ENCODE measurements at places on chromosomes 1 and 21. TPM values are rescaled to one million over a fixed set of nuclear protein-coding genes. Genes with fewer than 3 reads are reported as not detected.
A peak's percentile ranks its signal among the peaks of the same experiment; 100 is the strongest.

GRCh38 chr21:42108554-42109340 lies 37.6 kb downstream of the UMODL1 start:
- DNase-seq = peak; percentile 81

DNA sequence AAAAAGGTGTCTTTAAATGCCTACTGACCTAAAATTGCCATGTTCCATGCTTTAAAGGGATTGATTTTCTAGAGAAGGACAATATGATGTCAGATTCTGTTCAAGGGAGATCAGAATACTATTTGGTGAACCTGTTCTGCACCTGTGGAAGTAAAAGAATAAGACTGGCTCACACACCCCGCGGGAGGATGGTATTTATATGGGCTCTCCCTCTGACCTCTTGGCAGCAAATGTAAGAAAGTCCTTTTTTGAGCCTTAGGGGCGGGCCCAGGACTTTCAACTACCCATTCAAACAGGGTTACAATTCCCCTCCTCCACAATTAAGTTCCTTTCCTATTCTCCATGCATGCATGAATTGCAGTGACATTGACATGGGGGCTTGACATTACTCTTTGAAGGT lies 42.1 kb downstream of the WASF2 start:
- no peak for DNase-seq

DNA sequence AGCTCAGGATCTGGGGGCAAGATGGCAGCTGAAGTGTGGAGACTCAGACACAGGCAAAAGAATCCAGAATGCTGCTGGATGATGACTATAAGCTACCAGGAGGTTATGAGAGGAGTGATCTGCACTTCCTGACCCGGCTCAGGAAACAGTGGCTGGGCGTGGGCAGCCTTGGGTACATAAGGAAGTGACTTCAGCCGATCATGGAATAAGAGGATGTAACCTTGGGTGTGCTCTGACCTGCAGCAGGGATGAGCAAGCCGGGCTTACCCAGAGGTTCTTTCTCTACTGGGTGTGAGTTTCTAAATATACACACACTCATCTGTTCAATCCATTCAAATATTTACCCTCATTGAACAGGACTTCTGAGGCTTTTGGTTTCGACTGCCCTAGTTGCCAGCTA lies 62.7 kb downstream of the CD34 start:
- no peak for DNase-seq

GRCh38 chr1:7940745-7941436 lies at the start of gene TNFRSF9:
TNFRSF9 (minus strand) TSS chr1:7940839; CDS start chr1:7939994, 845 bp downstream.
- DNase-seq = no peak

- no peak for DNase-seq
These were observed 390.5 kb downstream of the ST6GALNAC3 start for GRCh38 chr1:76465030-76465429.

DNA sequence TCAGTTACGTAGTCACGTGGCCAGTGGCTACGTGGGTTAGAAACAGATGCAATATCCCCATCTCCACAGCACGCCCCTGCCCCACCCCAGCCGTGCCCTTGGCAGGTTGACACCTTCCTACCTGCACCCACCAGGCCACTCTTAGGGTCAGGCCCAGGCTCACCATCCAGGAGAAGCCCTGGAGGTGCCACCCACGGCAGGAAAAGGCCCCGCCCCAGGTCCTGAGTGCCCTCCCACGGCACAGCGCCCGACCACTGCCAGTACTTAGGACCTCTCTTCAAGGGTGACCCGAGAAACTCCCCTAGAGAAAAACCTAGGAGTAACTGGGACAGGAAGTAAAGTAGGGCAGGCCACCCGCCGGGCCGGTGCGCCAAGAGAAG lies 1.5 kb downstream of the C1orf35 start:
- no peak for DNase-seq

DNA sequence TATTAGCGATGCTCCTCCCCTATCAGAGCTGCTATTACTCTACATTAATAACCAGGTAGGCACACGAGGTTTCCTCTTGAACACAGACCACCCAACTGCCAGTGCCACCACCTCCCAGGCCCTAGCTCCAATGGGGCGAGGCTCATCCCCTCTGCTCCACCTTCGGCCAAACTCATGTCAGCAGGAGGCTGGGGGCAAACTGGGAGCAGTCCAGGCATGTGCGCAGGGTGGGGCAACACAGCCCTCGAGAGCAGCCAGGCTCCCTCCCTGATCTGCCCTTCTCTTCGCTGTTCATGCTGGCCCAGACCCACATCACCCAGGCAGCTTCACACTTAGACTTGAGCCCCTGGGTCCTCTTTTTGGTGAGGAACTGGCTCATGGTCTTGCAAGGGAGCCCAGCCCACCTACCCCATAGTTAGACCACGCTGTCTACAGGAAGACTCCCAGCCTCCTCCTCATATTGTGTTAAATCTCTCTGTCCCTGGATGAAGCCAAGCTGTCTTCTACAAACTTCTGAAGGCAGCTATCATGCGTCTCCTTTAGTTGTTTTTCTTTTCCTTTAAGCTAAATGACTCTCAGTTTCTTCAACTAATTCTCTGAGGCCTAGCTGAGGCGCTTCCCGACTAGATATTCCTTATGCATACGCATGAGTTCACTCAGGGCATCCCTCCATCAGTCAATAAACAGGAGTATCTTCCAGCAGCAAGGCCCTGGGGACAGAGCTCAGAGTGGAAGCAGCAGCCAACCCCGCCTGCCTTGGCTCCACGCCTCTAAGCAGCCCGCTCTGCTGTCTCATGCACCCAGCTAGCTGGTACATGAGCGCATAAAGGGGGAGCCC lies 12.0 kb downstream of the TMEM9 start:
- DNase-seq = no peak

DNA sequence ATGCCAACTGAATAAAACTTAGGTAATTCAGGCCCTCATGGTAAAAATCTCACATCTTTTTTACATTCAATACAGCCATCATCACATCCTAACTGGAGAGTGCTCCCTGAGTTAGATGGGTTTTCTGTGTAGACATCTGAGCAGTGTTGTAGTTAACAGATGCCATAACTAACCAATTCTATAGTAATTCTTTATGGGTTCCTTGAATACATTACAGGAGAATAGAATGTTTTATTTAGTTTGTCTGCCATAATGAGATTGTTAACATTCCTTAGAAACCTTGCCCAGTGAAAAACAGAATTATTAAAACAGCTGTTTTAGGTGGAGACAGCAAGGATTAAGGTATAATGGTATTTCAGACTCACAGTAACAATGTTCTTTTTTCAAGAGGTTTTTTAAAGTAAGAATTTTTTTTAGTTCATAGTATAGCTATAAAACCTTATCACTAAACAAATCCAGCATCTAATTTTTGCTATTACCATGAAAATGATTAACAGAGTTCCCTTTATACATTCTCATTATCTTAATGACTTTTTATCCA lies 95.3 kb downstream of the ATP5PO start:
- no peak for DNase-seq

DNA sequence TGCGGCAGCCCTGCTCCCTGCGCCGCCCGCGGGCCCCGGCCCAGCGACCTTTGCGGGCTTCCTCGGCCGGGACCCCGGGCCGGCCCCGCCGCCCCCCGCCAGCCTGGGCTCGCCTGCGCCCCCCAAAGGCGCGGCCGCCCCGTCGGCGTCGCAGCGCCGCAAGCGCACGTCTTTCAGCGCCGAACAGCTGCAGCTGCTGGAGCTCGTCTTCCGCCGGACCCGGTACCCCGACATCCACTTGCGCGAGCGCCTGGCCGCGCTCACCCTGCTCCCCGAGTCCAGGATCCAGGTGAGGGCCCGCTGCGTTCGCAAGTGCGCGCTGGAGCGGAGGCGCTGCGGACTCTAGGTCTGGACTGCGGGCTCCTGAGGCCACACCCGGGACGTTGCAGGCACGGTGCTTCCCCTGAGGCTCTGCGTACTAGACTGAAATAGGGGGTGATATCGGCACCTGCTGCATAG lies 351 bp downstream of the MIXL1 start:
- no peak for DNase-seq

DNA sequence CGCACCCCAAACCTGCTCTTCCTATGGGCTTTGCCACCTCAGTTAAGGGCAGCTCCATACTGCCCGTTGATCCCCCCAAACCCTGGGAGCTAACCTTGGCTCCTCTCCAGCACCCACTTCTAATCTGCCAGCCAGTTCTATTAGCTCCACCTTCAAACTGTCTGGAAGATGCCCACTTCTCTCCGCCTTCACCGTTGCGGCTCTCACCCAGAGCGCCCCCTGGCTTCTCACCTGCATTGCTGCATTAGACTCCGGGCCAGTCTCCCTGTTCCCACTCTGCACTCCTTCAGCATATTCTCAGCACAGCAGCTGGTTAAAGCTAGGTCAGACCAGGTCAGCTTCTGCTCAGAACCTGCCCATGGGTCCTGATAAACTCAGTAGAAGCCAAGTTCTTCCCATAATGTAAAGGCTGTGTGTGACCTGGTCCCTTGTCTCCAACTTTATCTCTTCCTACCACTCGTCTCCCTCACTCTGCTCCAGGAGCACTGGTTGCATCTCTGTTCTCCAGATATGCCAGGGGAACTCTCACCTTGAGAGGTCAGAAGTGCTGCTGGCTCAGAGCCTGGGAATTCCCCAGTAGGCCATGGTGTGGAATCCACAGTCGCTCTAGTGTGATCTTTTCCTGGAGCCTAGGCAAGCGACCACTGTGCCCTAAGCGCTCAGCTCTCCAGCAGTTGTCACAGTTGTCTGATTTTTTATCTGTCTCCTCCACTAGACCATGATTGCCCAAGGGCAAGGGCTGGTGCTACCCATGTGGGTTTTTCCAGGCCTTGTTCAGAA lies 150.3 kb downstream of the HMGB4 start:
- DNase-seq = peak; percentile 78

DNA sequence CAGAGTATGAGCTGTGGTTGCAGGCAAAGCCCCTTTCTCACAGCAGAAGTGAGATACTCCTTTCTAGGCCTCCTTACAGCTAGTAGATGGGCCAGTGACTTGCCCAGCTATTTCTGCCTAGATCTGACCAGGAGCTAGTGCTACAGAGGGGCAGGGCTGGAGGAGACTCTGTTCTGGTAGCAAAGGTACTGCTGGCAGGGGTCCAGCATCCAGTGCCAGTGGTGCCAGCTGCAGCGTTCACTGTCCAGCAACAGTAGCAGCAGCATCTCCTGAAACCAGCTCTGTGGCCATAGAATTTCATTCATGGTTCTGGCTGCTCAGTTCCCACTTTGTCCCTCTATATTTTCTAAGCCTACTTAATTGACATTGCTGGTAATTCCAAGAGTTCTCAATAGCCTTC lies 62.5 kb upstream of the CNN3 start:
- DNase-seq = no peak

GRCh38 chr1:183230413-183230812 lies 44.3 kb downstream of the LAMC2 start:
- no peak for DNase-seq

DNA sequence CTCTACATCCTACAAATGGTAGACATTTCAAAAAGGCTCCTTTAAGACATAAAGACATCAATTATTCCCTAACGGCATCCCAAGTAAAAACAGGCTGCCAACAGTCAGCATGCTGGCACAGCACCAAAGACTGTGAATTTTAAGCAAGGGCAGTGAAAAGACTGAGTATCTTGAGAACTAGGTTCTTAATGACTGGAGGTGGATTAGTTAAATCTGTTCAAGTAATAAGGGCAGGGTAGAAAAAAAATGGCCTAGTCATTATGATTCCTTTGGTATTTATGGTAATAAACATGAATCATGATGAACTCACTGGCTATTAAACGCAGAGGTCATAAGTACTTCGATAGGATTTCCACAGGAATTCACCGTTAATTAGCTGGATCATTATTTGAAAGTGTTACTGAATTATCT lies 75.2 kb downstream of the KIFAP3 start:
- no peak for DNase-seq

- no peak for DNase-seq
These were observed 16.3 kb downstream of the CNIH3 start for GRCh38 chr1:224632381-224632871.

GRCh38 chr21:45632637-45633251 lies 10.8 kb upstream of the PCBP3 start:
- no peak for DNase-seq

GRCh38 chr1:15826810-15827507 lies 19.5 kb upstream of the UQCRHL start:
- no peak for DNase-seq

- no peak for DNase-seq
These were observed at the start of gene FAM151A for GRCh38 chr1:54623216-54624007. FAM151A (minus strand) TSS chr1:54623525; CDS start chr1:54623395, 130 bp downstream.

GRCh38 chr1:3016641-3017439 lies 4.4 kb upstream of the ACTRT2 start:
- DNase-seq = no peak

DNA sequence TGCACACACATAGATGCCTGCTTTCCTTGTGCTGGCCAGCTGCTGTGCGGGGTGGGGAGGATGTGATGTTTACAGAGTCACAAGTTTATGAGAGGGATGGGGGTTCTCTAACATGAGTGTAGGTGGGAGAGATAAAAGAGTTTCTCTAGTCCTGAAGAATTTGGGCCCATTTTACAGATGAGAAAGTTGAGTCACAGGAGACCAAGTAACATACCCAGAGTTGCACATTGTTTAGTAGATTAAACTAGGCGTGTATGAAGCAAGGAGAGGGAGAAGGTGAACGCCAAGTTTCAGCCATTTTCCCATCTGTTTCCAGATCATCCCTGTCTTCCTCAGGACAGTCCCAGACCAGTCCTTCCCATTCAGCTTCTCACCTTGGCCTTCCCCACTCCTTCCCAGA lies 126.7 kb downstream of the EPHB2 start:
- DNase-seq = no peak

DNA sequence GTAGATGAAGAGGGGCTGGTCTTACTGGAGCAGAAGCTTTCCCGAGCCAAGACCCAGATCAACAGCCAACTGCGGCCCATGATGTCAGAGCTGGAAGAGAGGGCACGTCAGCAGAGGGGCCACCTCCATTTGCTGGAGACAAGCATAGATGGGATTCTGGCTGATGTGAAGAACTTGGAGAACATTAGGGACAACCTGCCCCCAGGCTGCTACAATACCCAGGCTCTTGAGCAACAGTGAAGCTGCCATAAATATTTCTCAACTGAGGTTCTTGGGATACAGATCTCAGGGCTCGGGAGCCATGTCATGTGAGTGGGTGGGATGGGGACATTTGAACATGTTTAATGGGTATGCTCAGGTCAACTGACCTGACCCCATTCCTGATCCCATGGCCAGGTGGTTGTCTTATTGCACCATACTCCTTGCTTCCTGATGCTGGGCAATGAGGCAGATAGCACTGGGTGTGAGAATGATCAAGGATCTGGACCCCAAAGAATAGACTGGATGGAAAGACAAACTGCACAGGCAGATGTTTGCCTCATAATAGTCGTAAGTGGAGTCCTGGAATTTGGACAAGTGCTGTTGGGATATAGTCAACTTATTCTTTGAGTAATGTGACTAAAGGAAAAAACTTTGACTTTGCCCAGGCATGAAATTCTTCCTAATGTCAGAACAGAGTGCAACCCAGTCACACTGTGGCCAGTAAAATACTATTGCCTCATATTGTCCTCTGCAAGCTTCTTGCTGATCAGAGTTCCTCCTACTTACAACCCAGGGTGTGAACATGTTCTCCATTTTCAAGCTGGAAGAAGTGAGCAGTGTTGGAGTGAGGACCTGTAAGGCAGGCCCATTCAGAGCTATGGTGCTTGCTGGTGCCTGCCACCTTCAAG lies 57.3 kb downstream of the LAMC2 start:
- no peak for DNase-seq

The PRKAA2 gene
- total RNA-seq = 3.2 TPM

The SPRR3 gene
- total RNA-seq = not detected

The ISG15 gene
- 110 TPM for total RNA-seq

The NASP gene
- 205 TPM for total RNA-seq

The DESI2 gene
- 149 TPM for total RNA-seq

The TESK2 gene
- 14.5 TPM for total RNA-seq

The RGS8 gene
- 14.2 TPM for total RNA-seq

The NBPF6 gene
- not detected for total RNA-seq

Data from H7 (cell line).